ENCODE measurements at places on chromosomes 3 and 15.
A peak's percentile ranks its signal among the peaks of the same experiment; 100 is the strongest.

DNA sequence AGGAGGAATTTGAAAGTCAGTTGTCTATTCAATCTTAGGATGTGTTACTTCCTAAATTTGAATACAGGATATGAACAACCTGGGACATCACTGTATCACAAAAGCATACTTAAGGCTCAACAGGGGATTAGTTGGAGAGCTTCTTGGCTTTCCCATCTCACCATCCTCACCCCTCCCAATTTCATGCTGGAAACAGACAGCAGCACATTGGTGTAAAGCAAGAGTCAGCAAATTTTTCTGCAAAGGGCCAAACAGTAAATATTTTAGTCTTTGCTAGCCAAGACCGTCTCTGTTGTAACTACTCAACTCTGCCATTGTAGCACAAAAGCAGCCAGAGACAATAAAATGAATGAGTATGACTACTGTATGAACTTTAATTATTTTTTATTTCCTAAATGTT is 94.9 kb downstream of the ERC2 start:
- no peak for DNase-seq

DNA sequence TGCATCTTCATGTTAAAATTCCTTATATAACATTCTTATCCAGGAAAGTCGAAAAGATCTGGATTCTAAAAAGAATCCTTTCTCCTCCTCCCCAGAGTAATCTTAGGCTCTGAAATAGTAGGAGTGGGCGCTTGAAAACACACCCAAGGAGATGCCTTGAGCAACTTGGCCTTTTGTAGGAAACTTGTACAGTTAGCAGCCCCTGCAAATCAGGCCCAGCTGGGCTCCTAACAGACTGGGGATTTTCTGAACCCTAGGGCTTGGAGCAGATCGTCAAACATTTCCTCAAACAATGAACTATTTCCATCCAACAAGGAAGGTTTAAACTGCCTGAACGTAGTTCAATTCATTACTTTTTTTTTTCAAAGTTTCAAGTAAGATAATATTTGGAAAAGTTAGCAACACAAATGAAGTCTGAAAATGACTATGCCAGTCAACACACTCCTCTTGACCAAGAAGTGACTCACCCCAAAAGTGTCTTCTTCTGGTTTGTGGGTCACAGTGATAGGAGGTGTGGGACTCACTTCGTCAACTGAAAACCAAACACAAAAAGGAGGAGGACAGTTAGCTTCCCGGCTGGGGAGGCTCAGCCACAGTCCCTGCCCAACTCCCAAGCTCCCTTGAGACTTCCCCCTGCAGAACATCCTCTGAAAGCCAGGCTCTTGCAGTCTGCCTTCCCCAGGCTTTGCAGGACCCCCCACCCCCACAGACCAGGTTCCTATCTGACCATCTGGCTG is 129.7 kb downstream of the NTRK3 start:
- no peak for DNase-seq

GRCh38 chr3:132253262-132253878 is 63.8 kb upstream of the ACP3 start:
- DNase-seq, result no peak

DNA sequence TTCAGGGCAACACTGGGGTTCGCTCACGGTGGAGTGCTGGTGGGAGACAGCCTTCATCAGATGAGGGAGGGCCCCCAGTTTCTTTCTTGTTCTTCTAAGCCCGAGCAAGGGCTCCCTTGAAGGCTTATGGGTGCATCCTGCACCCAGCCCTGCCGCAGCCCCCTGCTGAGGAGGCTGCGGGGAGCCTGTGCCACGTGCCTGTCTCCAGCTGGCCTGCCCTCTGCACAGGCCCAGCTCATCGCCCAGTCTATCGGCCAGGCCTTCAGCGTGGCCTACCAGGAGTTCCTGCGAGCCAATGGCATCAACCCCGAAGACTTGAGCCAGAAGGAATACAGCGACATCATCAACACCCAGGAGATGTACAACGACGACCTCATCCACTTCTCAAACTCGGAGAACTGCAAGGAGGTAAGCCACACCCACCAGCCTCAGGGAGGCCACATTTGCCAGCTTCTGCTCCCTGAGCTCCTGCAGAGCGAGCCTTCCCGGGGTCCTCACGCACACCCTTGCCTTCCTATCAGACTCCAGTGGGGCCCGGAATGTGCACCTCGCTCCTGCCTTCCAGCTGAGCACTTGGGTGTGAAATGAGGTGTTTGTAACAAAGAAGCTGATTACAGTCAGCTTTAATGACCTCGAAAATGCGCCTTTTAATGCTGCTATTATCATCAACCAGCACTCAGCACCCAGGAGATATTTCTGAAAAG is 164.3 kb downstream of the NSMCE3 start:
- DNase-seq, result no peak

DNA sequence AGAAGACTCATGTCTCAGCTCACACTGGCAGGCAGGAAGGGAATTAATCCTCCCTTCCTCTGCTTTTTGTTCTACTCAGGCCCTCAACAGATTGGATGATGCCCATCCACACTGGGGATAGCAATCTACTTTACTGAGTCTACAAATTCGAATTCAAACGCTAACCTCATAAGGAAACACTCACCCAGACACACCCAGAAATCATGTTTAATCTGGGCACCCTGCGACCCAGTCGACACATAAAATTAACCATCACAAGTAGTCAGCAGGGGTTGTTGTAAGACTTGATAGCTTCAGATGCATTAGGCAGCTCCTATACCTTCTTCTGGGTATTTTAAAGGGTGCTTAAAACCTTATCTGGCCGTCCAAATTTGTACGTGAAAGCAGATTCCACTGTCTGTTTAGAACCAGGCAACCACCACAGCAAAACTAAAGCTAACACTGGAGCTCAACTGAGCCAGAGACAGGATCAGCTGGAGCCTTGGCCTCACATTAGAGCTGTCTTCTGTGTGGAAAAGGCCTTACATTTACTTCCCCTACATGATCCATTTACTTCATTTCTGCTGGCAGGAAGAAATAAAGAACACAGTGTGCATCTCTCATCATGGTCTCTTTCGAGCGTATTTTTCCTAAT is 407.3 kb upstream of the PPP2R3A start:
- no peak for DNase-seq

DNA sequence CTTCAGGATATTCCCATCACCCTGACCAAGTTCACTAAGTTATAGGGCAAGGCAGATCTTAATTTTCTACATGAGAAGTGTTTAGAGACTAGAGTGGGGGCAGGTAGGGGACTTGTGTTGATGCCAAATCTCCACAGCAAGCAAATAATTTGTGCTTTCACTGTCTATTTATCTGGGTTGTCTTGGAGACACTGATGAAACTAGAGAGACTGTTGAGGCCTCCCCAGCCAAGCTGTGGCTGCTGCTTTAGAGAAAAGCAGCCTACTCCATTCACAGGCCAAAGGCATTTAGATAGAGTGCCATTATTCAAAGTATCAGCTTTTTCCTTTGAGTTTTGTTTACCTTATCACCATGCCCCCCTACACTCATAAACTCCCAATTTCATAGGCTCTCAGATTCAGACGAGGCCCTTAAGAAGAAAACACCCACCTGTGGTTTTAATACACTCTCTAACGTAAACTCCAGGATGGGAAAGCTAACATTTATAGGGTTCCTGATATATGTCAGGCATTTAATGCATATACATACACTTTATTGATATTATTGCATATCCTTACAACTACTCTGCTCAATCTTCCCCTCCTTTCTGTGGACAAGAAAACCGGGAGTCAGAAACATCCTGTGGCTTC is 130.4 kb upstream of the FOXB1 start:
- DNase-seq, result no peak

- DNase-seq, result peak; percentile 52
These were observed at the start of gene IQSEC1 for GRCh38 chr3:13073326-13074005. TSS of gene IQSEC1 (minus strand) at chr3:13073429. CDS start at chr3:13073014, 415 bp downstream.

DNA sequence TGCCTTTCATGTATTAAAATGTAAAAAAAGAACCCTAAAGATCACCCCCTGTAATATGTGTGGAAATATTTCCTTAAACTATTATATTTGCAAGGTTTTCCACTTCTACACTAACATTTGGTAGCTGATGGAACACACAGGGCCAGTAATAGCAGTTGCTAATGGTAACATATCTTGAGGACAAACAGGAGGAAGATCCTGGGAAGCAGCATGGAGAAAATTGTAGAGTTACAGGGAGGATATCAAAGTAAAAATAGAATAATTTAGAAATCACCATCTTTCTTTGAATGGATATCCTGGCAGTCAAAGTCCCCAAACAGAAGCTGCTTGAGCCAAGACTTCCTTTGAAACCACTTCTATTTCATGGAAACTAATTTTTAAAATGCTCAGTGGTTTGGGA is 29.5 kb upstream of the OSTN start:
- DNase-seq, result no peak

DNA sequence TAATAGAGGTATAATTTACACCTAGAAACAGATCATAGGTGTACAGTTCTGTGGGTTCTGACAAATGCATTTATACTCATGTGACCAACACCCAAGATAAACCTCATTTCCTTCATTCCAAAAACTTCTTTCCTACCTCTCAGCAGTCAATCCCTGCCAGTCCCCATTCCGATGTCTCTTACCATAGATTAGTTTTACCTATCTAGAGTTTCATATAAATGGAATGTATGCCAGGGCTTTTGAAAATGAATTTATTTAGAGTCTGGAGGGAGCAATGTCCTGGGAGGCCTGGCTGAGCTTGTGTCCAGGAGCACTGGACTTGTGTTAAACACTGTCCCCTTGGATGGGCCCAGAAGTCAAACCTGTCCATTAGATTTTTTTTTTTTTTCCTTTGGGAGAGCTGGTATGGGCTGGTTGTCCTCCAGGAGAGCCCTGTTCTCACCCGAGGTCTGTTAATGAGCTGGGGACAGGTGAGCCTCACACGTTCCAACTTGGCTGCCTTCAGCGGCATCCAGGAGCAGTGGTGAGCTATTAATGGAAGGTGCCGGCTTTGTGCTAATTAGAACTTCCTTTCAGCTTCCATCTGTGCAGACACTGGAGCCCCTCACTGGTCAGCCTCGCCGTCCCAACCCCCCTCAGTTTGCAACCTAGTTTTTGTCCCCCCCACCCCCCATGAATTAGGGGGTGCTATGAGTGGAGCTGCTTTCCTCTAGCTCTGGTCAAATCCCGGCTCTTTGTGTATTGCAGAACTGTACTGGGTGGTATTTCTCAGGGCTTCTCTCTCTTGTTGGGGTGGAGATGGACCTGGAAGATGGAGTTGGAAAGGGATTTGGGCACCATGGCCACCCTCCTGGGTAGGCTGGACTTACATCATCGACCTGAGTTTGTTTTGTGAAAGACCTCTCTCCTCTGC is 40.7 kb upstream of the POLG start:
- DNase-seq, result no peak

DNA sequence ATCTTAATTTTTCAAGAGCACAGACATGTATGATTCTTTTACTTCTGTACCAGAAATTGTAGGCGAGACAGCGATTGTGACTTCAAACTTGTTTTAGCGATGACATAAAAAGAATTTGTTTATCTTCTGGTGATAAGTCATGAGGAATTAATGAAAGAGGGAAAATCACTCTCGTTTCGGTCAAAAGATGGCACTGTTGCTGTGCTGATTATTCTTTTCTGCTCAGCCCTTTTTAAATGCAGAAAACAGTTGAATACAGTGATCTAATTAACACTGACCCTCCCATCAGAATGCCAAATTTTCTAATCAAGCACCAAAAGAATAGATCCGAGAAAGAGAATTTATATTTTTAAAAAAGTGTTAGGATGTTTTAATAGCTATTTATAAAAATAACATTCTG is 52.6 kb downstream of the NSUN3 start:
- DNase-seq, result no peak

- DNase-seq, result no peak
These were observed 56.1 kb upstream of the ACAN start for GRCh38 chr15:88747111-88747510.

DNA sequence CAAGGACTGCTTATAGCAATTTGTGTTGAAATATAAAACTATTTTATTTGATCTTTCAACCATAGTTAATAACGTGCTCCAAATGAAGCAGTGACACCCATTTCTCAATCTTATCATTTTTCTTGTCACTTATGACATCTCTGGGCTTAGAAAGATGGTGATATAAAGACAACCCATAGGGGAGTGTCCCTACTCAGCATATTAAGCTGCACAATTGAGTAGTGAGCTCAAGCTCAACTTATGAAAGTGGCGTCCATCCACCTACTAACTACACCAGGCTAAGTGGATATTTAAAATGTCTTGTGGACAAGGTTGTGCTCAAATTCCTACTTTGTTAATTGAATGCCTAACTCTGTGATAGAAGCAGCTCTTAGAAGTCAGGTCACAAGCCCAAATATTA is 46.7 kb downstream of the SLC9C1 start:
- no peak for DNase-seq

- no peak for DNase-seq
These were observed 39.8 kb upstream of the FGF7 start for GRCh38 chr15:49383266-49383665.

GRCh38 chr3:149615731-149616221 is 42.0 kb downstream of the WWTR1 start:
- no peak for DNase-seq

DNA sequence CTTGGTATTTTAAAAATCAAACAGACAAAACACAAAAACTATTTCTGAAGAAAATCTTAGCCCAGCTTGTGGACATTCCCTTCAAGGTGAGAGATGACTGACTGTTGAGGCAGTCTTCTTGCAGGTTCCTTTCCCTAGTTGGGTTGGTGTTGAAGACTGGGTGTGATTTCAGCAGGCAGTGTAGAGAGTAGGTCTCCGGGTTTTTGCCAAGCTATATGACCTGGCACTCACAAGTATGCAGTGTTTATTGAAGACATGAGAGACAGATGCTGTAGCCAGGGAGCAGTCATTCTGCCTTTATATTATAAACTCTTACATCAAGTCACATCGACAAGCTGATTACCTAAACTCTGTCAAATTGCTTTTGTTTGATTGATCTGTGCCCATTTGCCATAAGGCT is 17.5 kb downstream of the SENP8 start:
- no peak for DNase-seq

DNA sequence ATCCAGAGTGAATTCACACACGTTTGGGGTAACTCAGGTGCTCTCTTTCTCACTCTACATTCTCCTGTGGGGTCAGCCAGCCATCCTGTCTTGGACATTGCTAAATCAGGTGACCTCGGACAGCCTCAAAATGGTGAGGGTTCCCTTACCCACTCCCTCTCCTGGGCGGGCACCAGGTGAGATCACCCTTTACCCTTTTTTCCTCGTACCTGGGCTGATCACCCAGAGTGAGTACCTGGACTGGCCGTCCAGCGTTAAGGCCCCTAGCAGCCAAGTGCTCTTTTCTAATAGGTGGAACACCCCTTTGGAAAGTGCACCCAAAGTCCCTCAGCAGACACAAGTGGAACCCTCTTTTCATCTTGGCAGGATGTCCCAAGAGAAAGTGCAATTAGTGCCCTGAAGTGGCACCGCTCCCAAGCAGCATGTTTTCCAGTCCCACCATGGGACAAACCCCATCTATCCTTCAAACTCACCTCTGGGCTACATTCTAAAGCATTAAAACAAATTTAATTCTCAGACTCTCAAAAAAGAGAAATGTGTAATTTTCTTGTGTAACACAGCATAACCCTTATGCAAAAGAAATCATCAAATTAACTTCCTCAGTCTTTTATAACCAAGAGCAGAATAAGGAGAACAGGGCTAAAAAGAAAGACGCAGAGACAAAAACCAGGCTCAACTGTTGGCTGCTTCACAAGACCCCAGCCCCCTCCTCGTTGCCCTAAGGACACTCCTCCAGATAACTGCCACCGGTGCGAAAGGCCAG is 20.7 kb downstream of the TRANK1 start:
- no peak for DNase-seq
